ENCODE measurements at places on chromosomes 1 and 21.

- DNase-seq, result no peak
These were observed 3.2 kb downstream of the SDC3 start for GRCh38 chr1:30905403-30905802.

DNA sequence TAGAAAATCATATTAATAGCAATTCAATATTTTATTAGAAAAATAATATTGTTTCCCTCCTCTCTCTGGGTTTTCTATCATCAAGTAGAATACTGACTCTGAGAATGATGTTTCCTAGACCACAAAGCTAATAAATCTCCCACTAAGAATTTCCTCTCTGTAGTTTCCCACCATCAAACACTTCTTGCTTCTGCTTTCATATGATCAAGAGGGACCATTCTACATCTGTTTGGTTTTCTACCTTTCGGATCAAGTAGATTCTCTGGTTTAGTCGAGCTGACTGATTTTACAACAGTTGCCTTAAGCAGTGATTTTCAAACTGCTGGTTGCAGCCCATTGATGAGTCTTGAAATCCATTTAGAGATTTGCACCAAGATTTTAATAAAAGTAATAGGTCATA lies 240.2 kb upstream of the PTBP2 start:
- no peak for DNase-seq

GRCh38 chr1:201889090-201889968 lies 631 bp downstream of the SHISA4 start:
- DNase-seq, result no peak

GRCh38 chr1:245197911-245198379 lies 43.2 kb downstream of the KIF26B start:
- no peak for DNase-seq

DNA sequence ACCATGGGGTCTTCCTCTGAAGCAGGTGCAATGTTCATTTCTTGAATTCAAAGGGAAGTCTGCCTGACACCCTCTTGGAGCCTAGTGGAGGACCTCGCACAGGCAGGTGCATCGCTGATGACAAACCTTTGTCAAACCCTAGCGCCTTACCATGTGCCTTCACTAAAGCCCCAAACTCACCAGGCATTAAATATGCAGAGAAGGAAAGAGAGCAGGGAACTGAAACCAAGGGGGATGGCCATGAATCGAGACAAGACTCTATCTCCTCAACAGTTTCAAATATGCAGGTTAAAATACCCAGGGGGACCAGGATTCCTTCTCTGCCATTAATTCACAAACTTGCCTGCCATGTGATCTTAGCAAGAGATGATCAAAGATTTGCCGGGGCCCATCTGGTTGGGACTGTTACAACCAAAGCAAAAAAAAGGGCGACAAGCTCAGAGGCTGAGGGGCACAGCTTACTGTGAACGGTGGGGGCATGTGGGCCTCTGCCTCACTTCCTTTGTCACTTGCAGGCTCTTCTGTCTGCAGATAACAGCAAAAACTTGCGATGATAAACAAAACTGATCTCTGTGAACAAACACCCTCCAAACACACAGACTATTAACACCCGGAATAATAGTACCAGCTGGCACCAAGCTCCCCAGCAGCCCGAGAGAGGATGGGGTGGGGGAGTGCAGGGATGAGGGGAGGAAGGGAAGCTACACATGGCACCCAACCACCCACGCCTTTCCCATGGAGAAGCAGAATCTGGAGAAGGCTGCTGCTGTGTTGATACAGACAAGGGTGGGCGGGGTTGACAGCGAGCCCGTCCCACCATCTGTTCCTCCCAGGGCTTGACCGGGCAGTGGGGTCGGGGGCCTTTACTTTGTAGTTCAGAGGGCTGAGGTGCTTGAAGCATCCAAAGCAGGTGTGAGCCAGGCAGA lies 33.9 kb downstream of the TMEM63A start:
- DNase-seq, result peak; percentile 15

All from stimulated activated CD8-positive, alpha-beta memory T cell treated with anti-CD3 and anti-CD28 coated beads, Interleukin-7, amount 100 ng/mL, for 1 hour (primary cell).